ENCODE measurements at places on chromosomes 3 and 15.

GRCh38 chr3:23161308-23161707, 41.8 kb upstream of the UBE2E2 start:
- DNase-seq: no peak

DNA sequence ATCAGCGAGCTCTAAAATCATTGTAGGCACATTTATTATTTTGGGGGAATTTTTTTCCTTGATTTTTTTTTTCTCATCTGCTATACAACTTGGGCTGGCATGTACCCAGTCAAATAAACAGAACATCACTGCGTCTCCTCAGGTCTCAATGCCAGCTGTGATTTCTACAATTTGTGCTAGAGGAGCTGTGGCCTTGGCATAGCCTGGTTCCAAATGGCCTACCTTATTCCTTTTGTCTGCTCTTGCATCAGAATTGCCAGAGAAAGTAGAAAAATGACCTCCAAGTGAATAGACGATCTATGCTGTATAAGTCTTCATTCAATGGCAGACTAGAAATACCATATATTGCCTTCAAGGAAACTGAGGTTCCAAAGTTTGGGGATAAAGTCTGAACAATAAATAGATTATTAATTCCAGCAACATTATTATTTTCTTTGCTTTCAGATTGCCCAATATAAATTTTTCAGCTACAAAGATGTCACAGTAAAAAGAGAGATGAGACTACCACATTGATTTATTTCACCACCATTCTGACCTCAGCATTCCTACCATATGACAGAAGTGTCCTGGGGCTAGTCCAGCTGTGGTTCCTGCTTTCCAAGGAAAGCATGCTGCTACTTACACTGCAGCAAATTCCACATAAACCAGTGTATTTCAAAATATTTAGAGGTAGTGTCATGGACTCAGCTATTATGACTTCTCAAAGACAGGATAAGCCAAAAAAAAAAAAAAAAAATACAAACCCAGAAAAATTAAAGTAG, 493.9 kb upstream of the ZNF385D start:
- no peak for DNase-seq

GRCh38 chr3:188037195-188037718, 116.7 kb upstream of the LPP start:
- DNase-seq: peak; percentile 54

- DNase-seq: no peak
These were observed 89.5 kb upstream of the IQSEC1 start for GRCh38 chr3:13162549-13163320.

Data from colonic mucosa (tissue), 4 donors.